ENCODE measurements at places on chromosomes 13 and 19.

DNA sequence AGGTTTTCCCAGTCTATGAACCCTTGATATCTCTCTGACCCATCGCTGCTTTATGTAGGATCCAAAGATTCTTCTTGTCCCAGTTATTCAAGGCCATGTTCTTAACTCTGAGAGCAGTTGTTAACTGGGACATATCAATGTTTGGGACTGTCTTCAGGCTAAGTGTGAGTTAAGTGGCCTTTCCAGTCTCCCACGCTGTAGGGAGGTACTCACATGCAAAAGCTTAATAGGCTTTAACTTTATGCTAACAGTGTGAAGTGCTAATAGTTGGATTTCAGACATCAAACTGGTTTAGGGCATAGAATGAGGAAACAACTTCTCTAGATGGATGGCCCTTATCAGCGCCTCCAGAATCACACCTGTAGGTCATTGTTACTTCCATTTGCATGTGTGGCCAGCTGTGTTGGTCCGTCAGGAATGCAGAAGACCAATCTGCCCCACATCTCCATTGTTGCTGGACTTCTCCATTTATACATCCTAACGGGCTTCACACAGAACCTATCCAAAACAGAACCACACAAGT is 104.7 kb upstream of the MBNL2 start:
- no peak for DNase-seq

GRCh38 chr19:38640368-38640767 is 7.1 kb upstream of the ACTN4 start:
- no peak for DNase-seq

DNA sequence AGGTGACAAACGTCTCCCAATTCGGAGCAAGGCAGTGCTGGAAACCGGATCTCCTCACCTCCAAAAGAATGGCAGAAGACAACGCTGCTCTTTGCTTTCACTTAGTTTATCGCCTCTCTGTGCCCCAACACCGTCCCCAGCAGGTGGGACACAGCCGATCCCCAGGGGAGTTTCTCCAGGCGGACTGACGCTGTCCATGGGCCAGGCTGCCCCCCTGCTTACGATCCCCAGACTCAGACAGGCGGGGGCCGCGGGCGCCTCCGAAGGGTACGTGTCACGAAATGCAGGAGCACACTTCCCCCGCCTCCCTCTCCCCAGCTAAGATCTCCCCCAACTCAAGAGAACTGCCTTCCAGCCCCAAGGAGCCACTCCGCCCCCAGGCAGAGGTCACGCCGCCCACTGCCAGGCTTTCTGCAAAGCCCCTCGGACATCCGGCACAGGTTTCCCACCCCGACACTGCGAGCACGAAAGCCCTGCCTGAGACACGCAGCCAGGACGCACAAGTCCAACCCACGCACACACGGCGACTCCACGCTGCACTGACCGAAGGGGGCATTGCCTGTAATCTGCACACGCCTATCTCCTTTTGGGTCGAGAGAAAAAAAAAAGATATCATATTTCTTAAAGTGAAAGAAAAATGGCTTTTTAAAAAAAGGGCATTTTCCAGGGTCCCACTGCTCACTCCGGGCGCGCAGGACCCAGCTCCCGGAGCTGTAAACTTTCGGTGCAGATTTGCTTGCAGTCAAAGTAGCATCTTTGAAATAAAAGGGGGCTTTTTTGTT is 2.0 kb downstream of the SPRY2 start:
- no peak for DNase-seq

DNA sequence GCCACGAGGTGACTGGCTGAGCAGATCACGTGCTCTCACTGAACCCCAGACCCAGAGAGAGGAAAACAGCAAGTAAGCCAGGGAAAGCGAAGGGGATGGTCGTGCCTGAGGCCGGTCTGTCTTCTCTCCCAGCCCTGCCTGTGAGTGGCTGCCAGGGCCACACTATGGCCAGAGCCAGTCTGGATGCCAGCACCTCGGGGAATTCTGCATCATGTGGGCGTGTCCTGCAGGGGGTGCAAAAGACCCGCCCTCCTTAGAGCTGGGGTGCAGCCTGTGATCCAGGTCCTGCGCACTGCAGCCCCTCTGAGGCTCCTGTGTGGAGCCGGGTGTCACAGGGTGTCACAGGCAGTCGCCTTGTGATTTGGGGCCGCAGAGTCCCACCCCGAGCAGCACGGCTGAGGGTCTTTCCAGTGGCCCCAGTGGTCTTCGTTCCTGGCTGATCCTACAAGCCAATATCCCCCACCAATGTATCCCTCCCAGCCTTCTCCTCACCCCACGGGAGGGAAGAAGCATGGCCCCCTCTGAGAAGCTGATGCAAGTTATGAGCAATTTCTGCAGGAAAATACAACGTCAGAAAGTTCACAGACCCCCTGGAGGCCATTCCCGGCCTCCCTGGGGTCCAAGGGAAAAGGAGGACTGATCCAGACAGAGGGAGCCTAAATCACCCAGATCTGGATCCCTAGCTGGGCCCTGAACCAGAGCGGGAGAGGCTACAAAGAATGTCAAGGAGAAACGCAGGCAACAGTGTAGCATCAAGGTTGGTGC is 7.7 kb downstream of the PPP1R12C start:
- no peak for DNase-seq

- DNase-seq, result no peak
These were observed 15.6 kb downstream of the CLDN10 start for GRCh38 chr13:95568131-95568530.

DNA sequence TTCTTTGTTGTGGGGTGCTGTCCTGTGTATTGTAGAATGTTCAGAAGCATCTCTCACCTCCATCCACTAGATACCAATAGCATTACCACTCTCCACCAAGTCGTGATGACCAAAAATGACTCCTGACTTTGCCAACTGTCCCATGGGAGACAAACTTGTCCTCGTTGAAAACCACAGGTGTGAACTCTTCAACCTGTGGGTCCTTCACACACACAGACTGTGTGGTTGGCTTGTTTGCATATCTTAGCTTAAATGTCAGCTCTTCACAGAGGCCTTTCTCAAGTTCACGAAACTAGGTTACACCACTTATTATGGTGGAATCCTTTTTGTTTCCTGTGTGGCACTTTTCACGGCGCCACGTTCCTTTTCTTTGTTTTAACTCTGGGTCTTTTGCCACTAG is 6.8 kb downstream of the GPC5 start:
- no peak for DNase-seq

- DNase-seq, result no peak
These were observed 57.0 kb downstream of the ERCC5 start for GRCh38 chr13:102902789-102903347.

GRCh38 chr19:31103228-31103627 is 246.0 kb downstream of the TSHZ3 start:
- DNase-seq, result no peak

- no peak for DNase-seq
These were observed 22.9 kb upstream of the MYDGF start for GRCh38 chr19:4693078-4693350.

GRCh38 chr13:112782429-112783010 is 92.7 kb downstream of the ATP11A start:
- DNase-seq, result no peak

DNA sequence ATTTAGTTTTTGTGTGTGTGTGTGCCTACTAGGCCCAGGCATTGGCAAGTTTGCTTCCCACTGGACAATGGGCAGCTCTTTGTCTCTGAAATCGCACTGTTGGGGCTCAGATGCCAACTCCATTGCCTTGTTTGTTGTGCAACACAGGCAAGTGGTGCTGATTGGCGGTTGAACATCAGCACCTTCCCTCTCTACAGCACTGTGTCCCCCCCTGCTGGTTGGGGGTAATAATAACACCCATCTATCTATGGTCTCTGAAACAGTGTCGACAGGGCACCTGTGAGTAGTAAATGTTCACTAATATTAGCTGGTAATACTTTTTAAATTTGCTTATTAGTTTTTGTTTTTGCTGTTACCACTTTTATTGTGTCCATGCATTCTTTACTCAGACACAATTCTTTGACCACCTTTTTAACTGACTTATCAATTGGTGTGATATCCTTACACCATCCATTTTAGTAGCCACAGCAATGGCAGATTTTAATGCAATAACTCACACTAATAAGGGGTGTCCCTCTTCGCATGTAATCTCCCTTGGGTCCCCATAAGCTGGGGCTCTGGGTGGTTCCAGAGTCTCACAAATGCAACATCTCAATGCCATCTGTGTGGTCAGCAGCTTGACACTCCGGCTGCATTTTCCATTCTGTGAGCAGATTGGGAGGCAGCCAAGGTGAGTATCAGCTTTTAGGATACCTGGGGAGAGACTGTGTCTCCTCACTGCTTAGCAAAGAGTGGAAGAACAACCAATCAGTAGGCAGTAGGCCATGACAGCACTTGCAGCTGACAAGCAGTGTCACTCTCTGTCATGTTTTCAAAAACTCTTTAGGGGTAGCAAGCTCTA is 47.7 kb upstream of the UQCRFS1 start:
- DNase-seq, result no peak

GRCh38 chr13:75345193-75345592 is 136.8 kb downstream of the TBC1D4 start:
- no peak for DNase-seq

DNA sequence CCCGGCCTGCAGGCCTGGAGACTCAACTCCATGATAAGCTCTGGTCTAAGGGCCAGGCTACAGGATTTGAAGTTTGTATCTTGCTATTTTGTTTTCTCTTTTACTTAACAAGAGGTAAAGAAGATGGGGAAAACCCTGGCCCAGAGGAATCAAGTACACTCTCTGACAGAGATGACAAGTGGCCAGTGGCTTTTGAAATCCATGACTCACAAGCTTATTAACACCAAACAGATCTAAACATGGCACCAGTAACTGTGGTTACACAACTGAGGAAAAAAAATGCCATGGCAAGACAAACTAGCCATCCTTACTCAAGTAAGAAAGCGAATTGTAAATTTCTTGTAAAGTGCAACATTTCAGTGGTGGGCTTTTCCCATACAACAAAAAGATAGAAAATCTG is 72.6 kb upstream of the SERTM1 start:
- no peak for DNase-seq

DNA sequence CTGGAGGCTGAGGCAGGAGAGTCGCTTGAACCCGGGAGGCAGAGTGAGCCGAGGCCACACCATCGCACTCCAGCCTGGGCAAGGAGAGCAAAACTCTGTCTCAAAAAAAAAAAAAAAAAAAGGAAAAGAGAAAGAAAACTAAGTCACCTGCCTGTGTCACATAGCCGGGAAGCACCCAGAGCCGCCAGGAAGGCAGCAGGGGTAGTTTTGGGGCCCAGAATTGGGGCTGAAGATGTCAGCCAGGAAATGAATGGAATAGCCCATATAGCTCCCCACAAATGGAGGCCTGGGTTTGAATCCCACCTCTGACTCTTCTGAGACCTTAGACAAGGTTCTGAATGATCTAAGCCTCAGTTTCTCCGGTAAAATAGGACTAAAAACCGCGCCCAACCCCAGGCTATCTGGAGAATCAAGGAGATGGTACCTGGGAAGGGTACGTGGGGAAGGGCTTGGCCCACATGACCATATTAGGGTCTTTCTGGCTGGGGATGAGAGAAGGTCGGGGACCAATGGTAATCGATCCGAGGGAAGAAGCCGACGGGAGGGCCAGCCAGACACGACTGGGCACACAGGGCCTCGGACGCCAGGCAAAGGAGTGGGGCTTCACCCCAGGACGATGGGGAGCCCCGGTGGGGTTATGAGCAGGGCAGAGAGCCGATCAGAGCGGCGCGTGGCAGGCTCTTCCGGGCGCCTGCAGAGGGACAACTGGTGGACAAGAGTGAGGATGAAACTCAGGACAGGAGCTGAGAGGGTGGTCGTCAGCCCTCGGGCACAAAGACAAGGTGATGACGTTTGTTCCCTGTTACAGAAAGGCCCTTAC is 14.4 kb downstream of the CCDC124 start:
- no peak for DNase-seq

GRCh38 chr13:26050568-26051230 is 1.1 kb downstream of the SHISA2 start:
- DNase-seq, result no peak

GRCh38 chr13:84784443-84785153 is 902.3 kb upstream of the SLITRK1 start:
- DNase-seq, result no peak

- DNase-seq, result no peak
These were observed 16.3 kb downstream of the ZNF565 start for GRCh38 chr19:36198119-36198518.

GRCh38 chr13:98313023-98313921 is 136.2 kb upstream of the RNF113B start:
- DNase-seq, result no peak

GRCh38 chr19:40523322-40524047 is 53.2 kb upstream of the SHKBP1 start:
- peak; percentile 27 for DNase-seq

DNA sequence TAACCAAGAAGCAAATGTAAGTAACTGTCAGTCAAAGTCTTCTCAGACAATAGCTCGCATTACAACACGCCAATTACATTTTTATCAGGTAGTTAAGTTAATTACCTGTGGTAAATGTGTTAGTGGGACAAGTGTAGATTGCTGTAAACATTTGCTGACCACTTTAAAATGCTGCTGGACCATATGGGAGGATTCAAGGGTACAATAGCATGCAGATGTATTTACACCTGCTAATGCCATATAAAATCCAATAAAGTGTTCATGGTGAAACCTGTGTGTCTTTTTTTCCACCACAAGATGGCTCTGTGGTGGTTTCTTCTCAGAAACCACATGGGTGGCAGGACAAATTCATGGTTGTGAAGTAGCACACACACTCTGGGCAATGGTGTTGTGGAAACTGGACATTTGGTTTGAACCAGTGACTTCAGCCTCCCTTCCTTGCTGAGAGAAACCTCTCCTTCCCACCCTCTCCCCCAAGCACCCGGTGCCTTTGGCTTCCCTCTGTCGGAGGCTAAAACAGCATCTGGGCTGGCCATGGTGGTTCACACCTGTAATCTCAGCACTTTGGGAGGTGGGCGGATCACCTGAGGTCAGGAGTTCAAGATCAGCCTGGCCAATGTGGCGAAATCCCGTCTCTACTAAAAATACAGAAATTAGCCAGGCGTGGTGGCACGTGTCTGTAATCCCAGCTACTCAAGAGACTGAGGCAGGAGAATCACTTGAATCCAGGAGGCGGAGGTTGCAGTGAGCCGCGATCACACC is 18.1 kb upstream of the GTF3A start:
- DNase-seq, result peak; percentile 39

GRCh38 chr19:18167975-18168645 is 5.5 kb upstream of the IFI30 start:
- DNase-seq, result peak; percentile 60

- DNase-seq, result no peak
These were observed 166.1 kb downstream of the LIG4 start for GRCh38 chr13:108049211-108049610.

- no peak for DNase-seq
These were observed 37.3 kb downstream of the KDM4B start for GRCh38 chr19:5006201-5006600.

GRCh38 chr13:42305503-42305902 is 33.6 kb downstream of the AKAP11 start:
- no peak for DNase-seq

All from activated CD4-positive, alpha-beta T cell treated with anti-CD3 and anti-CD28 coated beads for 4 hours (primary cell).